Activated CD4-positive, alpha-beta T cell treated with anti-CD3 and anti-CD28 coated beads, Interleukin-2, amount 10 ng/mL, durations not matched to agents 24 days and 14 days (primary cell): ENCODE measurements at places on chromosomes 4 and X. TPM values are rescaled to one million over a fixed set of nuclear protein-coding genes. Genes with fewer than 3 reads are reported as not detected.

- DNase-seq: no peak
These were observed 70.5 kb downstream of the SEC24D start for GRCh38 chr4:118765399-118765798.

GRCh38 chr4:68299492-68300457 is 50.1 kb downstream of the YTHDC1 start:
- no peak for DNase-seq

DNA sequence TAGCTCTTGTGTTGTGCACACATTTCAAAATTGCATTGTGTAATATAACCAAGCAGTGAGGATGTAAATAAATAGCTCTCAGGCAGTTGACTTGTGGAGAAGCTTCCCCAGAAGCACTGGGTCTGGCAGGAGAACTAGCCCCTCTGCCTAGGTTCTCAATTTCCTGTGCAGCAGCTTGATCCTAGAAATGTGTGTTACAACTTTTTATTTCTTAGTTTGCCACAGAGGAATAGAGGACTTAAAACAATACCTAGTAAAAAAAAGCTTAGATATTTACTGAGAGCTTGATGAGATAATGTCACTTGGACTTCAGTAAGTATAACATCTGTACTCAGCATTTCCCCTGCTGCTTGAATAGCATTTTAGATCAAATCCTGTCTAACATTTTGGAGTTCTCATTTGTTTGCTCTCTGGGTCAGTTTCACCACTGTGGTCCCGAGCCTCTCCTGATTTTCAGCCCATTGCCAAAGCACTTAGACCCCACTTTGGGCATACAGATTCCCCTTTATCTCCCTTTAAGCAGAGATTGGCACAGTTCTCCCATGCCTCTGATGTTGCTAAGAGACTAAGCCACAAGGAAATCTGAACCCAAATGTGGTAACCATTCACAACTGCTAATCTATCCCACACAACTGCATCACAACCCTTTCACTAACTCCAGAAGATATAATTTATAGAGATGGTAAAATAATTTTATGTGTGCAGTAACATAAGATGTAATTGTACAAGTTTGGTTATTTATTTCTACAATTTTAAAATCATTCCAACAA is 98.2 kb upstream of the NRK start:
- no peak for DNase-seq

LINC00632 gene
- 5.1 and 5.8 TPM in 2 replicates for total RNA-seq

DNA sequence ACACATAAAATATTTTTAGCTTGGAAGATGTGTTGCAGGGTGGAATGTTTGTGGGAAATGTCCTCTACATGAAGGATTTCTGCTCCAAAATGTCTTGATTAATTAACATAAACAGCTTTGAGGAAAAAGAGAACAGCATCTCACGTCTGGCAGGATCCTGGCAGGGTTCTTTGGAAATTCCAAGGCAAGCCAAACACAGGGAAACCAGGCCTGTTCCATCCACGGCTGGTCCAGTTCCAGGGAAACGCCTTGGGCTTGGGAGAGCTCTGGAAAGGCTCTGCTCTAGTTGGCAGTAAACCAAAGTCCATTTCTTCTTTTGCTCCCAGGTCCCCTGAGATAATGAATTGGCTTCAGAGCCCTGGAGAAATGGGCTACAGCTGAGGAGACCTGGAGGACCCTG is 42.4 kb upstream of the GAB1 start:
- no peak for DNase-seq

UGT2B15 gene
- total RNA-seq: not detected in 2 replicates

RNF212 gene
- total RNA-seq: 1.0 and 1.8 TPM in 2 replicates

- no peak for DNase-seq
These were observed 11.2 kb upstream of the ADD1 start for GRCh38 chr4:2832309-2832980.

SLITRK4 gene
- total RNA-seq: not detected in 2 replicates

NPY5R gene
- total RNA-seq: not detected in 2 replicates

ABLIM2 gene
- total RNA-seq: 0.28 and 0.63 TPM in 2 replicates

VCX2 gene
- not detected in 2 replicates for total RNA-seq

- DNase-seq: no peak
These were observed 13.8 kb downstream of the FRYL start for GRCh38 chr4:48766131-48766792.

GRCh38 chr4:188025476-188025875 is 29.9 kb downstream of the ZFP42 start:
- no peak for DNase-seq

CA5B gene
- total RNA-seq: 4.7 and 5.9 TPM in 2 replicates

- DNase-seq: no peak
These were observed 1548.7 kb downstream of the RPA4 start for GRCh38 chrX:98432413-98432812.

- no peak for DNase-seq
These were observed 7.6 kb upstream of the KLHL2 start for GRCh38 chr4:165199722-165200121.

SCML1 gene
- 1.4 and 1.7 TPM in 2 replicates for total RNA-seq

DNA sequence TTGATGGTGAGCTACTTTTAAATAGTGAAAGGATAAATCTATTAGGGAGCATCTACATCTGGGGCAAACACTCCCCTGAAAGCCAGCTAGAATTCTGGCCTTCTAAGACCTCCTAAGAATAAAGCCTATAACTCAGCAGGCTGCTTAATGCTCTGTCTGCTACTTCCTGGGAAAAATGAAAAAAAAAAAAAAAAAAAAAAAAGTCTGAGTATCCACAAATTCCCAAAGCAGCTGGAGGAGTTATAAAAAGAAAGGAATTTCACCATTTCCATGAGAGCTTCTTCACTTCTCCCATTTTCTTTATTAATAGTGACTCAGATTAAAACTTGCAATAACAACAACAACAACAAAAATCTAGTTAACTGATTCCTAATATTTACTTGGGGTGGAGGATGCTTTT is 511.2 kb downstream of the INPP4B start:
- no peak for DNase-seq

DNA sequence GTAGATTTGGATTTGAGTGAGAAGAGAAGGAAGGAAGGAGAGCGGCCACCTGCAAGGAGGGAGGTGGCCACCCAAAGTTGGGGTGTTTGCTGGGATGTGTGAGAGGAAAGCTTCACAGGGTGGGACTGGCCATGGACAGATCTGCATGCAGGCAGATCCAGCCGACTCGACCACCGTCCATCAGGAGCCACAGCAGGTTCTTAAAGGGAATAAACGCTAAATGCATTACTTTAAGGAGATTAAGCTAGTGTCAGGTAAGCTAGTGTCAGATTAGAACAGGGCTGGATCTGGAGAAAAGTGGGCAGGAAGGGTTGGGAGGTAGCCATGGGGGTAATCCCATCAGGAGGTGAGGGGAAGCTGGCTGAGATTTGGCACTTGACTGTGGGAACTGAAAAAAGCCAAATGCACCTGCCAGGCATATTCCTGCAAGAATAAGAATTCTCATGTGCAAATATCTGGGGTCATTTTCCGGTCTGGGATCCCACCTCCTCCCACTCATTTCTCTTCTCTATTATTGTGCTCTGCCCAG is 79.6 kb downstream of the MGST2 start:
- no peak for DNase-seq

HSPA4L gene
- total RNA-seq: 1.3 and 1.7 TPM in 2 replicates

NCAPG gene
- 46.3 and 53.4 TPM in 2 replicates for total RNA-seq

- peak; percentile 84 for DNase-seq
These were observed 40.0 kb upstream of the IRF2 start for GRCh38 chr4:184514121-184514988.

GPC4 gene
- total RNA-seq: 0.05 TPM in 1 of 2 replicates, not detected in the other

DNA sequence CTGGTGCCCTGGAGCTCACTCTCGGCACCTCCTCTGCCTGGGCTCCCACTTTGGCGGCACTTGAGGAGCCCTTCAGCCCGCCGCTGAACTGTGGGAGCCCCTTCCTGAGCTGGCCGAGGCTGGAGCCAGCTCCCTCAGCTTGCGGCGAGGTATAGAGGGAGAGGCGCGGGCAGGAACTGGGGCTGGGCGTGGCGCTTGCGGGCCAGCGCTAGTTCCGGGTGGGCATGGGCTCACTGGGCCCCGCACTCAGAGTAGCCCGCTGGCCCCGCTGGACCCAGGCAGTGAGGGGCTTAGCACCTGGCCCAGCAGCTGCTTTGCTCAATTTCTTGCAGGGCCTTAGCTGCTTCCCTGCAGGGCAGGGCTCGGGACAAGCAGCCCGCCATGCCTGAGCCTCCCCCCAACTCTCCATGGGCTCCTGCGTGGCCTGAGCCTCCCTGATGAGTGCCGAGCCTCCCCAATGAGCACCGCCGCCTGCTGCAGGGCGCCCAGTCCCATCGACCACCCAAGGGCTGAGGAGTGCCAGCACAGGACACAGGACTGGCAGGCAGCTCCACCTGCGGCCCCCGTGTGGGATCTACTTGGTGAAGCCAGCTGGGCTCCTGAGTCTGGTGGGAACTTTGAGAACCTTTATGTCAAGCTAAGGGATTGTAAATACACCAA is 26.7 kb upstream of the FAM90A26 start:
- peak; percentile 24 for DNase-seq

- DNase-seq: no peak
These were observed 701 bp downstream of the ARHGAP4 start for GRCh38 chrX:153925387-153925738.

DNA sequence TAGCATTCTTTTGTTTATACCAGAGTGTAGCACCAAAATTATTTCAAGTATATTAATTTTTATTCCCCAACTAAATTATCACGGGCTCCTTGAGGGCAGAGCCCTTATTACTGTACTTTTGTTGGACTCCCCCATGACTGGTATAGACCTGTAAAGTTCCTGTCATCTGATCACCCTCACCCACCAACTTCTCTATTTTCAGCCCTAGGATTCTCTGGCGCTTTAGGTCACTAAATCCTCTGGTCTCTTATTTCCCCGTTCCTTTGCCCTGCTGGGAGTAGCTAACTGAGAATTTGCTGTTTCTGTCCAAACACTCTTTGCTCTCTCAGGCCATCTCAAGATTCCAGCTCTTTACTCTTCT is 3.2 kb upstream of the XKRX start:
- no peak for DNase-seq

UGT2B10 gene
- not detected in 2 replicates for total RNA-seq

DNA sequence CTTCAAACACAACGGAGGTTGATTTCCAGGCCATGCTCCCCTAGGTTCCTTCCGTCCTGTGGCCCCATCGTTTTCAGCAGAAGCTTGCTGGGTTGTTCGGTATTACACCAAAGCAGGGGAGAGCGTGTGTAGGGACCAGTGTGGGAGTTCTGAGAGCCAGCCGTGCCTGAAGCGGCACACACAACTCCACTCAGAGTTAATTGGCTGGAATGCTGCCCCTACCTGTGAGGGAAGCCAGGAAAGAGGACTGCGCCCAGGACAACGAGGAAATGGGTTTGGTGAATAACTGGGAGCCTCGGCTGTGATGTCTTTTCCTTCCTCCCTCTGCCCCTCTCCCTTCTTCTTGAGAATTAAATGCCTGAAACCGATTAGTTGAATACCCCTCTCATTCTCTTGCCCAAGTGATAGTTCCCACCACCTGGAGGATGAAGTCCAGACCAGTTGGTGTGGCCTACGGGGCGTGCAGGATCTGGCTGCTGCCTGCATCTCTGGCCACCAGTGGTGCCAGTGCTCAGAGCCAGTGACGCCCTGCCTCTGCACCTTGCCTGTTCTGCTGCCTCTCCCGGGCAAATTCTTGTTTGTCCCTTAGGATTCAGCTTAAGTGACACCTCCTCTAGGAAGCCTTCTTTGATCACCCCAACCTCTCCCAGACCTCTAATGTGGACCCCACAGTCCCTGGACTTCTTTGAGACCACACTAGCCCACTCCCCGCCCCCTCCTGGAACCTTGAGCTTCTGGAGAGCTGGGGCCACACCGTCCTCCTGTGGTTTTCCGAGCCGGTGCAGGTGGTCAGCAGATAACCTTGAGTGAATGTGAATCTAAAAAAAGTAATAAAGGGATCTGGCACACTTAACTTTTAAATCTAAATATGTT is 33.6 kb downstream of the TBC1D14 start:
- no peak for DNase-seq

DNA sequence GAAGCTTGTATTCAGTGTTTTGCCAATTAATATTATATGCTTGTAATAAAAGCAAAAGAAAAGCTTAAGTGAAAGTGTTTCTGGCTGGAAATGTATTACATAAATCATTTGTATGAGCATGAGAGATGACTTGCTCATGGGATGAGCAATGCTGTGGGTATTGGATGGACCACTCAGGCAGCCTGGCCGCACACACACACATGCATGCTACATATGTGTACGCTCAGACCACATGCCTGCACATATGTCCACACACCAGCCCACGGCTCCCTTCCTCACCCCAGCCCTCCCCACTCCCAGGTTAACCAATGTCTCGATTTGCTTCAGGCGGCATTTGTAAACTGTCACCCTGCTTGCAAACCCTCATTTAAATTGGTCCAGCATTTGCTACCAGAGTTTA is 55.9 kb downstream of the CPLX1 start:
- no peak for DNase-seq

DNA sequence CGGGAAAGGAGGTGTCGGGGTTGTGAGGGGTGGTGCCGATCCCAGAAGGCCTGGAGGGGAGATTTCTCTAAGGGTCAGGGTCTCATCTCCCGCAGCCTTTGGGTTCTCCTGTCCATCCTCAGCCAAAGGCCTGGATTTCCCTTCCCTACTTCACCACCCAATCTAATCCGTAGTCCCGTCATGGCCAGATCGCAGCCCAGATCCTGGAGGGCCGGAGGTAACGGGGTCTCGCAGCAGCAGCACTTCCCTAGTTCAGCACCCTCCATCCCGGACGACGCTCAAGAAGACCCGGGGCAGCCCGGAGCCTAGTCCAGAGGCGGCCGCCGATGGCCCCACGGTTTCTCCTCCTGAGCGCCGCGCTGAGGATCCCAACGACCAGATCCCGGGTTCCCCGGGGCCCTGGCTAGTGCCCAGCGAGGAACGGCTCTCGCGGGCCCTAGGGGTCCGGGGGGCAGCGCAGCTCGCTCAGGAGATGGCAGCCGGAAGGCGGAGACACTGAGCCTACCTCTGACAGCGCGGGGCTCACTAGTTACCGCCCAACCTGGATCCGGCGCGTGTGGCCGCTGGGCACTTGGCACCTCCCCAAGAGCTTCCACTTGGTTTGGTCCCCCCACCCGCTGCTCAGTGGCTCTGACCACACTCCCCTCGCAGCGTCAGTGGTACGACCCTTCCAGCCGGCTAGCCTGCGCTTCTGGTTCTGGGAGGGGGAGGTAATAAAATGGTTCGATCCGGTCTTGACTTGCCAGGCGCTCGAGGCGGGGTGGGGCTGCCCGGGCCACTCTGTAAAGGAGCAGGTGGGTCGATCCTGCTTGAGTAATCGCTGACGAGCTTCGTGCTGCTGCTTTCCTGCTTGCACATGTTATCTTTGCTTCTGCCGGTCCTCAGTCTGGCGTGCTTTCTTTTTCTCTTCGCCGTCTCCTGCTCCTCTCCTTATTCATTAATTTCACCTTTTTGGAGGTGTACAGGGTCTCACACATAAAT is 3.6 kb downstream of the MAGIX start:
- peak; percentile 86 for DNase-seq

TBC1D8B gene
- 0.19 and 0.35 TPM in 2 replicates for total RNA-seq

MBNL3 gene
- 12.2 and 15.4 TPM in 2 replicates for total RNA-seq

ABCD1 gene
- total RNA-seq: 6.6 and 7.7 TPM in 2 replicates
